ENCODE measurements at places on chromosomes 13 and 19.
A peak's percentile ranks its signal among the peaks of the same experiment; 100 is the strongest.

- DNase-seq: no peak
These were observed 43.2 kb downstream of the RGCC start for GRCh38 chr13:41500511-41500910.

DNA sequence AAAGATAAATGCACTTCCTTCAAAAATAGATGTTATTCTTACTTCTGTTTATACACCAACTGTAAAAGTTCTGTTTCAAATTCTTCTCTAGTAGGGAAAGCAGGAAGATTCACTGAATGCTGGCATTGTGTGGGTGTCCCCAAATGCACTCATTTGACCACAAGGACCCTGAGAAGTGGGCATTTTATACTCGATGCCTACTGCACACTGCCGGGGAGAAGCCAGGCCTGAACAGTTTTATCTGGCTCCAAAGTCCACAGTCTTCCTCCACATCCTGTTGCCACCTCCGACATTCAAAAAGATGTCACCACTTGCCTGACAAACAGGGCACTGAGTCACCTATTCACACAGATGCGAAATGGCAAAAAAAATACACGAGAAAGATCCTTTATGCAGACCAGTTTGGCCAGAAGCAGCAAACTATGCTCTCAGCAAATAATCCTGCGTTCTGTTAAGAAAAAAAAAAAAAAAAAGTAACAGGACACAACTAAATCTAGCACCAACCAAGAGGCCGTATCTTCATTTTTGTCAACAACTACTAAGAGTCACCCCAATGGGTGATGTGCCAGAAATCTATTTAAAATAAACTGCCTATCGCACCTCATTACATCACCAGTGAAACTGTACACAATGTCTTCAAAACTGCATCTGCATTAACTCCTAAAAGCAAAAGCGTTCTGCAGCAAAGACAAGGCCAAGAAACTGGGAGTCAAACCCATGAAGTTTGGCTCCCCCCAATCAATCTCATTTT lies 6.2 kb downstream of the ZC3H4 start:
- no peak for DNase-seq

GRCh38 chr19:16326401-16327168 lies 2.0 kb downstream of the KLF2 start:
- no peak for DNase-seq

GRCh38 chr13:76992548-76993001 lies 694 bp downstream of the CLN5 start:
- peak; percentile 51 for DNase-seq

- peak; percentile 83 for DNase-seq
These were observed 5.9 kb upstream of the CACNG7 start for GRCh38 chr19:53903055-53903680.

All from muscle of leg (tissue), 16 donors.